WERI-Rb-1 (cell line): ENCODE measurements at places on chromosomes 7 and 10.
A peak's percentile ranks its signal among the peaks of the same experiment; 100 is the strongest.

DNA sequence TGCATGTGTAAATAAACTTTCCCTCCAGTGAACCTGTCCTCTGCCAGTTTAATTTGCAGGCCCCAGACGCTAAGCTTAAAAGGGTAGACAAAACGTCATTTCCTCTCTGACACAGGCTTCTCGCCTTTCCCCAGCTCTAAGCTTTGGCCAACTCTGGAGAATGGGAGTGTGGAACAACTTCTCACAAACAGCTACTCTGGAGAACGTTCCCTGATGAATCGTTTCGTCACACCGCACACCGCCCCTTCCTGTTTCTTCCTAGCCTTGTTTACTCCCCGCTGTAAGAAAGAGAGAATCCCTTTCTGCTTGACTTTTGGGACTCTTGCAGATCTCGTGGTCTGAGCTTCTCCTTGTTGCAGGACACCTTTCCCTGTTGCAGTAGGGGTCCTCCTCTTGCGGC is 564.2 kb downstream of the TCERG1L start:
- no peak for DNase-seq

DNA sequence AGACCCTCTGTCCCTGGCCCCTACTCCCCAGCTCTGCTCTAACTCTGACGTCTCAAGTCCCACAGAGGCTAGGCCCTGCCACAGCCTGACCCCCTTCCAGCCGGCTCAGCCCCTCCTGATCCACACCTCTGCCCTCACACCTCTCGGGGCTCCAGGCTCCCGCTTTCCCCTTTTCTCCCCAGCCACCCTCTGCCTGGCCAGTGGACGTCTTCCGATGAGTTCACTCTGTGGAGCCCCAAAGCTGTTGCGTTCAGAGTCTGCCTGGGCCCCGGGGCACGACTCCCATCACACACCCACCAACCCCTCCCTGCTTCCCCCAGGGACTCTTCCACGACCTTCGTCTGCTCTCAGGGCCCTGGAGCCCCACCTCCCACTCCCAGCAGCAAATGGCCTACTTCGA is 18.4 kb upstream of the TBRG4 start:
- DNase-seq, result peak; percentile 66

- DNase-seq, result no peak
Measured at GRCh38 chr7:42254217-42254616, 17.2 kb upstream of the GLI3 start.

DNA sequence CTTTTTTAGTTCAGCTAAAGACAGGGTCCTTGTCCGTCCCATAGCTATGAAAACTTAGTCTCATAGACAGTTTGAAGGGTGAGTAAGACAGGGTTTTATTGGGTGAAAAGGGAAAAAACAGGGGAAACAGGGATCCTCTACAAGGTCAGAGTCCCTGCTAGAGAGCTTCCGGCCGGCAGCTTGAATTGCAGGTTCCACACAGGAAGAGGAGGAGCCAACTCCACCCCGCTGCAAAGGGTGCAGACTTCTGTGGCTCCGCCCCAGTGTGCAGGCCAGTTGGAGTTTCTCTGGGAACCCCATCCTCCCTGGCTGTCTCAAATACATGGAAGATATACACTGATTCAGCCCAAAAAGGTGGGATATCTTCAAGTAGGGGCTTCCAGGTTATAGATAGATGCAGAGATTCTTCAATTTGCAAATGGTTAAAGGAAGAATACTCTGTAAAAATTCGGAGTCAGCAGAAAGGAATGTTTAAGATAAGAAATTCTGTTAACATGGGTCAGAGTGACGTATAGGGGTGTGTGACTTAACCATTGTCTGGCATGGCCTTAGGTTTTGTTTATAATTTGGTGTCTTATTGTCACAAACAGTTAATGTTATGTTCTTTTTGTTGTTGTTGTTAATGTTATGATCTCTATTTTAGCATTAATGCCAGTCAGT is 34.6 kb upstream of the HECW1 start:
- DNase-seq, result no peak

GRCh38 chr10:113017376-113017775 is 67.3 kb downstream of the TCF7L2 start:
- no peak for DNase-seq

GRCh38 chr7:150654692-150655091 is 22.5 kb upstream of the GIMAP6 start:
- no peak for DNase-seq

GRCh38 chr7:151315038-151315655 is 26.5 kb upstream of the NUB1 start:
- peak; percentile 52 for DNase-seq

DNA sequence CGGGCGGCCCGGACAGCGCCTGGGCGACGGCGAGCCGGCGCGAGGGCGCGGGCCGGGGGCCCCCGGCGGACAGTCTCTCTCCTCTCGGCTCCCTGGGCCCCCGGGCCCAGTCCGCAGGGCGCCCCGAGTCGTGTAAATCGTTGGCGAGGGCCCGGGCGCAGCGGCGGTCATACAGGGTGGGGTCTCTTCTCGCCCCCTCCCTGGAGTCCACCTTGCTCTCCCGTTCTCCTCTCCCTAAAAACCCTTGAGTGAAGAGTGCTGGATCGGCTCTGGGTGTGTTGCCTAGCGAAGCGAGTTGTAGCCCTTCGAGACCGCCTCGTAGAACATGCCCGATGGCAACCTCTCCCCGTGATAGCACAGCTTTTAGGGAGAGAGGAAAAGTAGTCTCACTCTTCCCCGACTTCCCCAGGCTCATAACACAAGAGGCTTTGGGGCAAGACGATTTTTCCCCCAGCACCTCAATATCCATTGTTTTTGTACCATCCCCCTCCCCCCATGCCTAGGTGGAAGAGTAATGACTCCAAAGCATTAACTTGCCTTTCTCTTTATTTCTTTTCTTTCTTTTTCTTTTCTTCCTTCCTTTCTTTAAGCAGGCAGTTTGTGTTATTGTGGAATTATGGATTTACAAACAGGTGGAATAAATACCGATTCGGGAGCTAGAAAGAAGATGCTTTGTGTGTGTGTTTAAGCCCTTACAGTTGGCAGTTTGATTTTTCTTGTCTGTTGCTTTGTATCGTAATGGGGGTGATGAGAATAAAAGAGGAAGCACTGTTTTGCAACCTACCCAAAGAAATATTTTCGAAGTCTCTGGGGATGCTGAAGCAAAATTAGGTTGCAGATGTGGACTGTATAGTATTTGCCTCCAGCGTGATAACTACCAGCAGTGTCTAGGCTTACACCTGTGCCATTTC is 822 bp downstream of the SHOC2 start:
- peak; percentile 46 for DNase-seq

- DNase-seq, result no peak
Measured at GRCh38 chr10:89829887-89830269, 128.5 kb downstream of the KIF20B start.

DNA sequence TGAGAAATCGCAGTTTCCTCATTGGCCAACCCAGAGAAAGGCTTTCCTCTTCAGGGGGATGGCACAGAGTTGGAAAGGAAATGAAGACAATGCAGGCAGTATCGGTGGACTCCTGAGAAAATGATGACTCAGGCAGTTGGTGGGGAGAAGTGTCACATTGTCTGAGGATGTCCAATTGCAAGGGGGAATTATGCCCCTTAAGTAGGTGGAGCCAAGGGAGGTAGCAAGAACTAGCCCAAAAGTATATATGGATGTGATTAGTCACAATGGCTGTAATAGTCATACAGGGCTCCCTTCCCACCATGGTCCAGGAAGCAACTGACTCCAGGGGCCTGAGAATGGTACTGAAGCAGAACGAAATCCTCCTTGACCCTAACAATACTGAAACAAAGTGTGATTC is 58.3 kb upstream of the EGFR start:
- no peak for DNase-seq

DNA sequence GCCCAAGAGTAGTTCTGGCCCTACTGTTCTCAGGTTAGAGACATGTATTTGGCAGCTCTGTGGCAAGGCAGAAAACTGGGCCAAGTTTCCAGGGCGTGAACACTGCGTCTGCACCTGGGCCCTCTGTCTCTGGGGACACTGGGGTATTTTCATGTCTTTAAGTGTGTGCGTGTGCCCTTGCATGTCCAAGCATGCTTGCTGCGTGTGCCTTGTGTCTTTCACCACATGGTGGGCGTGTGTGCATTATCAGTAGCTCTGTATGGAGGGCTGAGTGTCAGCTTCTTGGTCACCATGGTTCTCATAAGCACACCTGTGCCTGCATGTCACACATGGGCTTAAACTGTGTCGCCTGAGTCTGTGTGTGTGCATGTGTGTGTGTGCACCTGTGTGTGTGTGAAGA is 69.3 kb downstream of the HIPK2 start:
- DNase-seq, result no peak

GRCh38 chr10:131678171-131678570 is 222.6 kb upstream of the PPP2R2D start:
- no peak for DNase-seq

GRCh38 chr10:49167425-49168170 is 20.6 kb downstream of the TMEM273 start:
- no peak for DNase-seq

GRCh38 chr7:127900732-127901685 is 130.2 kb downstream of the LRRC4 start:
- DNase-seq, result no peak

DNA sequence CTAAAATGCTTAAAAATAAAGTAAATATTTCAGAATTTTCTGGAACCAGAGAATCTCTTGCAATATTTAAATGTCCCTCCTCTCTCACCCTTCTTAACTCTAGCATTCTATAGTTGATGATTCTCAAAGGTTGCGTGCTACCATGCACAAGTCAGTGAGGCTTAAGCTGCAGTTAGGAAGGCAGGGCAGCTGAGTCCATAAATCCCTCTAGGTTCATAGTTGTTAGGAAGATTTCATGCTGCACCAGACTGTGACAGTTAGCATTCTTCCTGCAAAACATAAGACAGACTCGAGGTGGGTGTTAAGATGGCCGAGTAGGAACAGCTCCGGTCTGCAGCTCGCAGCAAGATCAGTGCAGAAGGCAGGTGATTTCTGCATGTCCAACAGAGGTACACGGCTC is 70.6 kb downstream of the MET start:
- DNase-seq, result peak; percentile 34

- no peak for DNase-seq
Measured at GRCh38 chr7:143248761-143249354, 14.4 kb upstream of the GSTK1 start.

DNA sequence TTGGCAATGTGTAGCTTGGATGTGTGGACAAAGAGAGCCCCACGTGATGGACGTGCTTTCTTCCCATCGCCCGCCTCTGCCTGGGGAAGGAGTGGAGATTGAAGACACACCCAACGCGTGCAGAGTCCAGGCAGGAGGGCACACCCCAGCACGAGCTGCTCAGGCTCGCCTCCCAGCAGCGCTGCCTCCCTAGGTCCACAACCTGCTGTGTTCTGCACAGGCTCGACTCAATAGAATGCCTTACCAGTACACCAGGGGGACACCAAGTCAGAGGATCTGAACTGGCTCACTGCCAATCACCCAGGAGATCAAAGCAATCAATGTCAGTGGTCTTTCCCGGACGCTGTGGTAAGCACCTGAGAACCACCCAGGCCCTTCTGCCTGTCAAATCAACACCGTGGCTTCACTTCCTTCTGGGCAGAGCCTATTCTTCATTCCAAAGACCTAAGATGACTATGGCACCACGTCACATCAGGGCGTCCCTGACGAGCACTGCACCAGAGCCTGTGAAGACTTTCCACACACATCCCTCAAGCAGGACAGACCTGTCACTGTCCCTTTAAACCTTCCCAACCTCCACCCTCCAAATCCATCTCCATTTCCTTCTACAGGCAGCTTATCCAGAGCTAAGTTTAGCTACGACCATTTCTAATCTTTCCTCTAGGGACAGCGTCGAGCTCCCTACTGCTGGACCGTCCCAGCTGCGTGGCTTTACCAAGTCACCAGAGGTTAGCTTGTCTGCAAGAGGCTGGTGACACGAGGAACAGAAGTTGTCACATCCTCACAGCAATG is 72.3 kb downstream of the AMZ1 start:
- peak; percentile 82 for DNase-seq

GRCh38 chr10:104368381-104368780 is 14.7 kb downstream of the CFAP58 start:
- DNase-seq, result no peak

- peak; percentile 84 for DNase-seq
Measured at GRCh38 chr10:43939939-43940820, 291.5 kb upstream of the ZNF32 start.

- no peak for DNase-seq
Measured at GRCh38 chr10:61284222-61284890, 168.8 kb downstream of the TMEM26 start.

DNA sequence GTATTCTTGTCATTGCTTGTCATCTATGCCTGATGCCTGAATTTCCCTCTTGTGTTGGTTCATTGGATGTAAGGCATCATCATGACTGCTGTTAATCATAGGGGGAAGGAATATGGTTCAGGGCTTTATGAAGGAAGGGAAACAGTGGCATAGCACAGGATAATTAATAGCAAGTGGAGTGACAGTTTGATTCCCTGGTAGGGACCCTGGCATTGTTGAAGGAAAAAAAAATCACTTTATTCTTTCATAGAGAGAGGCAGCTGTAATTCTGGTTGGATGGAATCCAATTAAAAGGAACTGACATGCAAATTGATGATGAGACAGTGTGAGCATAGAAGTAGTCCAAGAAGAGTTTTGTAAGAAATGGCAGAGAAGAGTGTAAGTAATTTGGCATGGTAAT is 121.4 kb downstream of the AUTS2 start:
- DNase-seq, result no peak

- DNase-seq, result peak; percentile 5
Measured at GRCh38 chr7:151891753-151892152, 14.8 kb upstream of the PRKAG2 start.

GRCh38 chr7:3917436-3917835 is 616.4 kb downstream of the SDK1 start:
- DNase-seq, result no peak

- no peak for DNase-seq
Measured at GRCh38 chr7:157585113-157585861, 248.5 kb downstream of the DNAJB6 start.

DNA sequence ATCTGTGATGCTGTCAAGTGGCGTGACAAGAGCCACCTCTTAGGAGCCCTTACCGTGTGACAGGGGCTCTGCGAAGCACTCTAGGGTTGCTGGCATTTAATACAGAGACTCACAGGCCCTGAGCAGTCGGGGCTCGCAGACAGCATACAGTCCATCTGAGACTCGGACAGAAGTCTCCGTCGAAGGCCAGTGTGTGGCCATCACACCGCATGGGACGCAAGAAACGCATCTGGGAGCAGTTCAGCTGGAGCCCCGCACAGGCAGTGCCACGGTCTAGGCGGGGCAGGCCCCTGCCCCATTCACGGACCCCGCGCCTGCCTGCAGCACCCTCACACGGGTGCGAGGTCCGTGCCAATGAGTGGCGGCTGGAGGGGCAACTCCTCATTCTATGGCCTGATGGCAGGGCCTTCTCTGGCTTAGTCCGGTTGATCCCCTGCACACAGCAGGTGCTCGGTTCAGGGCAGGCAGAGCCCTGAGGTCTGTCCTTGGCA is 33.6 kb downstream of the IQCE start:
- no peak for DNase-seq

- DNase-seq, result no peak
Measured at GRCh38 chr7:48441848-48442492, 270.7 kb downstream of the ABCA13 start.

GRCh38 chr7:127245607-127246006 is 7.1 kb downstream of the GRM8 start:
- no peak for DNase-seq

GRCh38 chr7:131655447-131655846 is 99.0 kb upstream of the PODXL start:
- DNase-seq, result no peak

- DNase-seq, result no peak
Measured at GRCh38 chr7:101708223-101708622, 79.1 kb upstream of the MYL10 start.
